ENCODE measurements at places on chromosomes 11 and 22.

DNA sequence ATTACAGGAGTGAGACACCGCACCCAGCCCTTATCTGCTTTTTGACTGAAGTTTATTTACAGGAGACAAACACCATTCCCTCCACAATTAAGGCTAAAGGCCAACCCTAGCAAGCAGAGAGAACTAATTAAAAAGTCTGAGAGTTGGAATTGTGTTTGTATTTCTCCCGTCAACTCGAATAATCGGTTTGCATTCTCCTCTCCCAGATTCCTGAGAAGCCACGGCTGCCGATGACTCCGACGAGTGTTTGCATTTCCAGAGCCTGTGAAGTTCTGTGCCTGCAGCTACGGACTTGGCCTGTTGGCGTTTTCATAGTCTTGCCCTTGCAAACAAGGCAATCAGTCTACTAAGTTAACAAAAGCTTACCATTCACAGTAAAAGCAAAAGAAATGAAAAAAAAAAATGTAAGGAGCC is 73.2 kb upstream of the NUP50 start:
- DNase-seq, result no peak

DNA sequence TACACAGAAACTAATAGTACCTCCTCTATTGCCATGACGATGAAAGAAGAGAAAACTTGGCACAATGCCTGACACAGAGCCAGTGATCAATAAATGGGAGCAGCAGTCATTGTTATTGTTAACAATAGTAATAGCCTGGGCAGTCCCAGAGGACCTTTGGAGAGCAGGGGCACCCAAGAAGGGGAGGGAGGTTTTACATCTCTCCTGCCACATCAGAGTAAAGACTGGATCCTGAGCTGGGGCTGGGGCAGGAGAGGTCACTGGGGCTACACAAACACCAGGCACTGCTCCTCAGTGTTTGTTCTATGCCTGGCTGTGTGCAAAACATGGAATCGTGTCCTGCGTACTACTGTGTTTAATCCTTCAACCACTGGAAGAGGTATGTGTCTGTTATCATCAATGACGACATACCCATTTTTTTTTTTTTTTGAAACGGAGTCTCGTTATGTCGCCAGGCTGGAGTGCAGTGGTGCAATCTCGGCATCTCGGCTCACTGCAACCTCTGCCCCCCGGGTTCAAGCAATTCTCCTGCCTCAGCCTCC is 25.0 kb upstream of the CREB3L1 start:
- DNase-seq, result no peak

DNA sequence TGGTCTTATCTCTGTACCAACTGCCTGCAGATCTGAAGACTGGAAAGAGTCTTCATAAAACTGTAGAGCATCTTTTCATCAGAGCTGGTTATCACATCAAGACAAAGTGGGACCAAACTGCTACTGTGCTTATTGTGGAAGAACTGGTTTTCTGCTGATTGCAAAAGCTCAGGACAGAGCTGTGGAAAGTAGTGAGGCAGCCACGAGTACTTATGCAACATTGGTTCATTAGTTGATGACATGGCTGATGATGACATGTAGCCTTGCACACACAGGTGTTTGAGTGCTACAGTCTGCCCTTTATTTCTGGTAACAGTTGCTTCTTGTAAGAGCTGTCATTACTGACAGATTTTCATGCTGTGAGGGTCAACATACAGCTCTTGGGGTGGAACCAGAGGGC is 185.4 kb upstream of the GUCY1A2 start:
- no peak for DNase-seq

GRCh38 chr11:28457481-28458065 is 349.4 kb downstream of the METTL15 start:
- no peak for DNase-seq

DNA sequence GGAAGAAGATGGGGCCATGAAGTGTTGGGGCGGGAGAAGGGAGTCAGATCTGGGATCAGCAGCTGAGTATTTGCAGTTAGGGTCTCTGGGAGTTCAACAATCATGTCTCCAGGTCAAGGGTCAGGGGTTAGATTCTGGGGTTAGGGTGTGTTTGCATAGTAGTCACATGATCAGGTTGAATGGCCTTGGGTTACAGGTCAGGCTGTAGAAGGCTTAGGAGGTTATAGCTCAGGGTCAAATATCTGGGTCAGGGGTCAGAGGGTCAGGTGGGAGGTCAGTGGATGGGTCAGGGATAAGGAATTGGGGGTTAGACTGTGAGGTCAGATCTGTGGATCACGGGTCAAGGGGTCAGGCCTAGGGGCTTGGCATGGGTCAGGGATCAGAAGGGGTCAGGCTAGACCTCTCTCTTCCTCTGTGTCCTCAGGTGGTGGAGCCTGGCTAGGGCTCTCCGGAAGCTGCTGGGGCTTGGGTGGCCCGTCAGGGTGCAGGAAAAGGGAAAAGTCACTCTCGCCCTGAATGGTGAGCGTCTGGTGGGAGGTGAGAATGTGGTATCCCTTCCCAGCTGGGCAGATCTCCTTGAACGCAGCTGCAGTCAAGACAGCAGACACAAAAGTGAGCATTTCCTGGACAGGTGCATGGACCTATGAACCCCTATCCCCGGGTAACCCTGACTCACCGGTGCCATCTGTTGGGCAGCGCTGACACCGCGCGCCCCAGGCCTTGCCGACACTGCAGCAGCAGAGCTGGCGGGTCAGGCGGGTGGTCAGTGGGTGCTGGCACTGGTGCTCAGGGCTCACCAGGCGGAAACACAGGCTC is 6.4 kb downstream of the LTBP3 start:
- DNase-seq, result peak; percentile 84

DNA sequence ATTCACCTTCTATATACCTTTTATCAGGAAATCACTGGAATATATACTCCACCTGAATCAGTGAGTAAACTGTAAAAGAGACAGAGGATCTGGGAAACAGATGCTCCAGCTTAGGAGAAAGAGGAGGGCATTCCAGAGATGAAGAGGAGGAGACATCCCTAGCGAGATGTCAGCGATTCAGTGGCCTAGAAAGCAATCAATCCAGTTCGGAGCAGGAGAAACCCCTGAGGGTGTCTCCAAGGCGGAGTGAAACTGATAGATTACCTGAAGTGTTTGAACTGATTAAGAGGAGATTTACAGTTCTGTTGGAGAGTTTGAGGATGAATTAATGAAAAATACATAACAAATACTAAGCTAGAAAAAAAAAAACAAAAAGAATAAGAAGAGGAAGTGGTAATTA is 24.5 kb upstream of the TNRC6B start:
- DNase-seq, result no peak

GRCh38 chr22:21712751-21713427 is 22.7 kb downstream of the YPEL1 start:
- DNase-seq, result peak; percentile 56

DNA sequence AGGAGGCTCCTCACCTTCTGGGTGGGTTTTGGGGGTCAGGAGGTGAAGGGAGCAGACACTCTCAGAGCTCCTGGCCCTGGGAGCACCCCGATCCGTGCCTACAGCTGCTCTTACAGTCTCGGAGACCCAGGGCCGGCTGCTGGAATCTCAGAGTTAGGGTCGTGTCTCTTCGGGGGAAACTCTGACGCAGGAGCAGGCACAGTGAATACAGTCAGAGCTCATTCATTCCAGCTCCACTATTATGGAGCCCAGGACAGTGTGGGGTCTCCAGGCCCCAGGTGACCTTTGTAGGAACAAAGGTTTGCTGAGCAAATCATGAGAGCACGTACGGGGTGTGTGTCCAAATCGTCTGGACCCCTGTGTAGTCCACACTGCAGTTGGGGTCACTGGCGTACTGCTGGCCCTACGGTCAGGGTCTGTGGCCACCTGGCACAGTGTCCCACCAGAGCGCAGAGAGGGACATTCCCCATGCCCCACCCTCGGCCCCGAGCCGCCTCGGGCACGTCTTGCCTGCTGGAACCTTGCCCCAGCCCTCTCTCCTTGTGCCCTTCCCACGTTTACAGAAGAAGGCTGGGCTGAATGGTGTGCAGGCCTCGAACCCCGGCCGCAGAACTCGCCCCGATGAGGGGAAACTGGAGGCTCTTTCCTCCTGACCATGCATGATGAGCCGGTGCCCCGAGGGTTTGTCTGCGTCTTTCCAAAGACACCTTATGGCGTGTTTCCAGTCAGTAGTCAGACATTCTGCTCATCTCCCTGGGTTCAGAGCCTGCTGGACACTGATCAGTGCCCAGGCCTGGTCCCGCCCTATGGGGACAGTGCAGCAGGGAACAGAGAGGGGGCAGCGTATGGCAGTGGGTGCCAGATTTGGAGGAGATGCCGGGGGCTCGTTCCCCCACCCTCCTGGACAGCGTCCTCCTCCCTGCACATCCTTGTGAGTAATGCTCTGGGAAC is 1166.6 kb downstream of the BRD1 start:
- no peak for DNase-seq

- DNase-seq, result no peak
These were observed 77.4 kb downstream of the GGTLC2 start for GRCh38 chr22:22721681-22722354.

- no peak for DNase-seq
These were observed 17.1 kb downstream of the OTOG start for GRCh38 chr11:17563961-17564686.

DNA sequence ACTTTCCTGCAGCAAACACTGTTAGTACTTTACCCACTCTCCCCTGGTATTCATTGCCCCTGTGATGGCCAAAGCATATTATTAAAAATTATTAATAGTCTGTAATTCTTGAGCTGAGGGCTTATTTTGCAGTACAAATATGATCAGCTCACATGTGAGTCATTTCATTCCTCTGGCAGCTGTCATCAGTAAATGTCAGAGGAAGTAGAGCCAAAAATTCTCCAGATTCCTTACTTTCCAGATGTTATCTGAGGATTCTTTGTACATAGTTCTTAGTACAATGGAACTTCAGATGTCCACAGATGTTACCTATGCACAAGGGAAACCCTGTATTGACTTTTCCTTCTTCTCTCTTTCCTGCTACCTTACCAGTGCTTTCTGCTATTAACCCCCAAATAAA is 12.5 kb downstream of the OR5B3 start:
- no peak for DNase-seq

DNA sequence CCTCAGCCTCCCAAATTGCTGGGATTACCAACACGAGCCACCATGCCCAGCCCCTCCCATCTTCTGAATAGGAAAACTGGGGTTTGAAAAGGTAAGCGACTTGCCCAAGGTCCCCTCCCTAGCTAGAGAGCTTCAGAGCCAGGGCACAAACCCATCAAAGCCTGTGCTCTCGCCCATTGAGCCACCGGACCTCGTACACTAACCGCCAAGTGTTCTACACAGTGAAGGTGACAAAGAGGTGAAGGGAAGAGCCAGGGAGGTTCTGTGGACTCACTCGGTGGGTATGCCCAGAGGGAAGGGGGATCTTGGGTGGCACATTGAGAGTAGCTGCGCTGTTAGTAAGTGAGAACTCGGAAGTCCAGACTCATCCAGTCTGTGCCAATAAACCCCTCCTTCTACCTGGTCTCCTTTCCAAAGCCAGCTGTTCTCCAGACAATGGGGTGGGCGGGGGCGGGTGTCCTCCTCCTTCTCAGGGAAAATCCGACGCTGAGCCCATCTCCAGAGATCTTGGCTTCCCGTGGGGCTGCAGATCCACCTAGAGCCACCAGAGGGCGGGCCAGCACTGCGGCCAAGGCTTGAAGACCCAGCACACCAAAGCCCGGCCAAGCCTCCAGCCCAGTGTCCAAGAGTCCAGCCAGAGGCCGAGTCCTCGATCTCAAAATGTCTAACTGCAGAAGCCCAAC is 3.2 kb upstream of the RTN4RL2 start:
- peak; percentile 79 for DNase-seq

DNA sequence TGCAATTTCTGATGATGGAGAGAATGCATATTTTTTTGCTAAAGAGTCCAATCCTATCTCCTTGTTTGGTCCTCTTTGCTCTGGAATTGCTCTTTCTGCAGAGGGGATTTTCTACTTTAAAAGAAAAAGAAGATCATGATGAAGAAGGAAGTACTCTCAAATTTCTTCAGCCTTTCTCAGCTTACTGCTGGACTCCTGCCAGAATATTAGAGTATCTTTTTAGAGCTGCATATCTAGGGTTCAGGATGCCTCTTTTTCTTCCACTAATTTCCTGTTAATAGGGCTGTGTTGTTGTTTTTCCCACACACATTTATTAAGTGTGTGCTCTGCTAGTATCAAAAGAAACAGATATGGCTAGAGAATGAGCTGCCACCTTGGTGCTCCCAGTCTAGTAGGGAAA is 18.2 kb downstream of the UBASH3B start:
- no peak for DNase-seq

- peak; percentile 4 for DNase-seq
These were observed 8.0 kb upstream of the CTSD start for GRCh38 chr11:1771700-1772099.

GRCh38 chr11:102518296-102519094 is 12.1 kb downstream of the MMP7 start:
- DNase-seq, result no peak

- no peak for DNase-seq
These were observed 50.0 kb upstream of the CCDC89 start for GRCh38 chr11:85735876-85736460.

GRCh38 chr11:116707161-116707629 is 65.6 kb downstream of the BUD13 start:
- peak; percentile 59 for DNase-seq

DNA sequence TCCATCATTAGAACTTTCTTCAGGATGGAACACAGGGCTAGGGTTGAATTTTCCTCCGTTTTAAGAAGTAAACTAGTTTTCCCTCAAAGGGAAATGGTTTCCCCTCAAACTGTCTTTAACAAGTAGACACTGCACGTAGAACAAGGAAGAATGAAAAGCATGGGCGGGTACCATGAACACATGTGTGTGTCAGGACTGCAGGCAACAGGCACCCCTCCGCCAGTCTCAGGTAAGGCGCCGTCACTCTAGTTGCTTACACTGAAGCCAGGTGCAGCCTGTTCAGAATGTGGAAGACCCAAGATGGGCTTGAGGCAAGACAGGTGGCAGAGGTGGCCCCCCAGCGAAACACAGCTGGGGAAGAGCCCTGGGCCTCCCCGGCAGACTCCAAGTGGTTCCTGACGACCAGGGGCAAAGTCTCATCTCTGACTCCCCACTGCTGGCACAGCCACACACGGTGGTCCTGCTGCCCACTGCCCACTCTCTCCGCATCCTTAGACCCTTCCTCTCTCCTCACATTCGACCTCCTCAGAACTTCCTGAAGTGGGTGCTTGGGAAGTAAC is 25.4 kb upstream of the MOB2 start:
- no peak for DNase-seq

DNA sequence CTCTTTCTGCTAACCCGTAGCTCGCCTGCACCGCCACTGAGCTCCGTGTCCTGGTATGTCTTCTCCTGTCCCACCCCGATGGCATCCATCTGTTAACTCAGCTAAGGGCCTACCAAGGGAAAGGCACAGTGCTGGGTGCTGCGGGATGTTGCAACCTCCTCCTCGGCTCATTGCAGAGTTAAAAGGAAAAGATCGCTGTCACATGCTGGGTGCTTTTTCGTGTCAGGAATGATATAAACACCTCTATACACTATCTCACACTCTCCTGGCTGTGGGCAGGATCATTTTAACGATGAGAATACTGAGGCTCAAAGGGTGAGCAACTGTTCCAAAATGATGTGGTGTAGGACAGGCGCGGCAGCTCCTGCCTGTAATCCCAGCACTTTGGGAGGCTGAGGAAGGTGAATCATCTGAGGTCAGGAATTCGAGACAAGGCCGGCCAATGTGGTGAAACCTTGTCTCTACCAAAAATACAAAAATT is 10.1 kb downstream of the TXN2 start:
- no peak for DNase-seq
